ENCODE measurements at places on chromosomes 16 and 17.

GRCh38 chr16:9102943-9103342 lies 11.5 kb downstream of the HAPSTR1 start:
- DNase-seq, result no peak

GRCh38 chr17:45020354-45021138 lies 30.9 kb downstream of the DCAKD start:
- no peak for DNase-seq

DNA sequence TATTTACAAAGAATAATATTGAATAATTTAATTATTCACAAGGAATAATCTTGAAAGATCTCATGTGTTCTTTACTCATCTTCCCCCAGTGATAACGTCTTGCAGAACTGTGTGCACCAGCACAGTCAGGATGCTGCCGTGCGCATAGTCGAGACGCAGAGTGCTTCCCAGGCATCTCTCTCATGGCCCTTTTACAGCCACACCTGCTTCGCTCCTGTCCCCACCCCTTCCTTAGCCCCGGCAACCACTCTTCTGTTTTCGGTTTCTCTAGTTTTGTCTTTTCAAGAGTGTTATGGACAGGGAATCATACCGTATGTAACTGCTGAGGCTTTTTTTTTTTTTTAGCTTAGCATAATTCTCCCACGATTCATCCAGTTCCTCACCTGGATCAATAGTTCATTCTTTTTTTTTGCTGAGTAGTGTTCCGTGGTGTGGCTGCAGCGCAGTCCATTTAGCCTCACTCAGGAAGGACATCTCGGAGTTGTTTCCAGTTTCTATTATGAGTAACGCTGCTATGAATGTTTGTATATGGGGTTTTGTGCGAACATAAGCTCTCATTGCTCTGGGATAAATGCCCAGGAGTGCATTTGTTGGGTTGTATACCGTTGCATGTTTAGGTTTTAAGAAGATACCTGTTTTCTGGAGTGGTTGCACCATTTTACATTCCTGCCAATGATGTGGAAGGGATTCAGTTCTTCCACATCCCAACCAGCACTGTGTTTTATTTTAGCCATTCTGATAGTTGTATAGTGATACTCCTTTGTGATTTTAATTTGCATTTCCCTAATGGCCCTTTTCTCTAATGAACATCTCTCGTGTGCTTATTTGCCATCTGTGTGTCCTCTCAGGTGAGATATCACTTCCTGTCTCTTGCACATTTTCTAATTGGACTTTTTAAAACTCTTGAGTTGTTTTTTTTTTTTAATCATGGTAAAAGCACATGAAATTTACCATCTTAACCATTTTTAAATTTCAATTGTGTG lies 47.6 kb downstream of the SEC14L1 start:
- DNase-seq, result no peak

GRCh38 chr17:77497578-77497934 lies 356.8 kb downstream of the SEC14L1 start:
- peak; percentile 46 for DNase-seq

DNA sequence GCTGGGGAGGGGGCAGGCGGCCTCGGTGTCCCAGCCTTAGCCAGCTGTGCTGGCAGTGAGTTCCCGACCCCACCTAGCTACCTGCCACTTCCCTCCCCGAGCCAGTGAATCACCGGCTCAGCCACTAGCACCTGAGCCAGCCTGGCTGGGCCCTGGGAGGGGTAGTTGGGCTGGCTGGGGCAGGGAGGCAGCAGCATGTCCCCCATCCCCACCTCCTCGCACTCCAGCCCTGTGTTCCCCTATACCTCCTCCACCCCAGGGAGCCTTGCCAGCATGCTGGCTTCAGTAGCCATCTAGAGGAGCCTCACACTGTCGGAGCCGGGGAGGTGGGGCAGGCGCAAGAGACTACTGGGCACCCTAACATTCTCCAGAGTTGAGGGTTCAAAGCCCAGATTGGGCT lies 2.8 kb downstream of the EVPL start:
- no peak for DNase-seq

DNA sequence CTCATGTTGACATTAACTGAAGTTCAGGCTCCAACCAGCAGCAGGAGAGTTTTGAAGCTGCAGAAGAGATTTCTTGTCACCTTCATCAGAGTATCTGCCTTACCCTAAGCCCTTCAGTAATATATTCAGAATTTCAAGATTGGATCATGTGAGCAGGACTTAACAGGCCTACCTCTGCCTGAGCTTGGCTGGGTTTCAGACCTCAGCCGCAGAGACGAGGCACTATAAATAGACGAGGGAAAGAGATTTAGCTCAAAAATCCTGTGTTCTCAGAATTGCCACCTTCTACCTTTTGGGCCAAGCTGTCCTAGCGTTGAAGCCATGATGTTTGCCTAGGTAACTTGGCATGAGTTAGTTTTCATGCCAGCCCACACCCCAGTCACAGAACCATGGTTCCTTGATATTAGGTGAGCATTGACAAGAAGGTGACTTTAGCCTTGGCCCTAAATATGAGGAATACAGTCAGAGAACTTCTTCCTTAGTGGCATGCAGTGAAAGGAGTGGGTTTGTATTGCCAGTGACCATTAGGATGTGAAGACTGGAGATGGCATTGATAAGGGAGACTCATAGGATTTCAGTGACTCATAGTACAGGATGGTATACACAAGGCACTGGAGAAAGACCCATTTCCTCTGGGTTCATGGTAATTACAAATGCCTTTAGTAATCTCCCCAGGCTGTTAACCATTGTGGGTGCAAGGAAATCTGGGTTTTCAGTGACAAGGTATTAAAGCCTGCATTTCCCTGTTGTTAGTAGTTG lies 224.3 kb downstream of the MSI2 start:
- no peak for DNase-seq

- no peak for DNase-seq
Measured at GRCh38 chr16:89065458-89065822, 28.2 kb upstream of the ACSF3 start.

GRCh38 chr16:12150600-12150999 lies 174.1 kb downstream of the SNX29 start:
- DNase-seq, result no peak

DNA sequence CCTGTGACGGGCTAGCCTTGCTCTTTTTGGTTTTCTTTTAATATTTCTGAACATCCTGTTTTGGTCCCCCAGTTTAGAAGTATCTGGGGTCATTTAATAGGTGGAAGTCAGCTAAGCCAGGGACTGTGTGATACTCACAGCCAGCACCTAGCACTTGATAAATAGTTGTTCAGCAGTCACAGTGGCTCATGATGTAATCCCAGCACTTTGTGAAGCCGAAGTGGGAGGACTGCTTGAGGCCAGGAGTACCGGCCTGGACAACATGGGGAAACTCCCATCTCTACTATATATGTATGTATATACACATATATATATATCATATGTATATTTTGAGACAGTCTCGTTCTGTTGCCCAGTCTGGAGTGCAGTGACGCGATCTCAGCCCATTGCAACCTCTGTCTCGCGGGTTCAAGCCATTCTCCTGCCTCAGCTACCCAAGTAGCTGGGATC lies 1.8 kb upstream of the ZNRF1 start:
- no peak for DNase-seq

GRCh38 chr17:57006040-57006439 lies 28.1 kb downstream of the SCPEP1 start:
- no peak for DNase-seq

- DNase-seq, result no peak
Measured at GRCh38 chr17:48497103-48497502, 33.7 kb downstream of the HOXB1 start.

GRCh38 chr16:17412221-17412620 lies 58.5 kb downstream of the XYLT1 start:
- no peak for DNase-seq
